Dermis lymphatic vessel endothelial cell (primary cell): ENCODE measurements at places on chromosomes 7 and 10. TPM values are rescaled to one million over a fixed set of nuclear protein-coding genes. Genes with fewer than 3 reads are reported as not detected.

Gene ACSM6
- not detected in 2 replicates for total RNA-seq

Gene TDRD1
- under 0.01 TPM in 1 of 2 replicates, not detected in the other for total RNA-seq

Gene GIMAP2
- total RNA-seq = 33.9 and 42.9 TPM in 2 replicates

Gene CLIP2
- 24.2 and 27.1 TPM in 2 replicates for total RNA-seq
